ENCODE measurements at places on chromosomes 16 and 17.
A peak's percentile ranks its signal among the peaks of the same experiment; 100 is the strongest.

DNA sequence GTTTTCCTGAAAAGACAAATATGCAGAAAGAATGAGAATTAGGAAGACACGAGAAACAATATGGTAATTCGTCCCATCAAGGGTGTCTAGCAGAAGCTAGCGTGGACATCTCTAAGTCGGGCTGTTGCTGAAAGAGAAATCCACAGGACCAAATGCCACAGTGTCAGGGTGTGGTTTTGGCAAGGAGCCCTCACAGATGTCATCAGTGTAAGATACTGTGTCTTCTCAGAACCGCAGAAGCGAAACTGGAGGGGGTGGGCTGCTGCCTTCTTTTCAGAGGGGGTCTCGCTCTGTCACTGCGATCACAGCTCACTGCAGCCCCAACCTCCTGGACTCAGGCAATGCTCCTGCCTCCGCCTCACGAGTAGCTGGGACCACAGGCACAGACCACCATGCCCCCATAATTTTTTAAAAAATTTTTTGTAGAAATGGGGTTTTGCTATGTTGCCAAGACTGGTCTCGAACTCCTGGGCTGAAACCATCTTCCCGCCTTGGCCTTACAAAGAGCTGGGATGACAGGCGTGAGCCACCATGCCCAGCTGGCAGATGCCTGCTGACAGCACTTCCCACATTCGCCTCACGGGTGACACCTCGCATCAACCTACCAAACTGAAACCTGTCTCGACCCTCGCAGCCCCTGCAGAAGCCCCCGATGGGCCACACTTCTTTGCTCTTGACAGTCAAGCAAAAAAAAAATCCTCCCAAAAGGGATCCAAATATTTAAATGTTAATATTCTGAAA, 26.2 kb downstream of the TRAP1 start:
- no peak for DNase-seq

GRCh38 chr17:29155227-29155965, 24.8 kb downstream of the MYO18A start:
- no peak for DNase-seq

DNA sequence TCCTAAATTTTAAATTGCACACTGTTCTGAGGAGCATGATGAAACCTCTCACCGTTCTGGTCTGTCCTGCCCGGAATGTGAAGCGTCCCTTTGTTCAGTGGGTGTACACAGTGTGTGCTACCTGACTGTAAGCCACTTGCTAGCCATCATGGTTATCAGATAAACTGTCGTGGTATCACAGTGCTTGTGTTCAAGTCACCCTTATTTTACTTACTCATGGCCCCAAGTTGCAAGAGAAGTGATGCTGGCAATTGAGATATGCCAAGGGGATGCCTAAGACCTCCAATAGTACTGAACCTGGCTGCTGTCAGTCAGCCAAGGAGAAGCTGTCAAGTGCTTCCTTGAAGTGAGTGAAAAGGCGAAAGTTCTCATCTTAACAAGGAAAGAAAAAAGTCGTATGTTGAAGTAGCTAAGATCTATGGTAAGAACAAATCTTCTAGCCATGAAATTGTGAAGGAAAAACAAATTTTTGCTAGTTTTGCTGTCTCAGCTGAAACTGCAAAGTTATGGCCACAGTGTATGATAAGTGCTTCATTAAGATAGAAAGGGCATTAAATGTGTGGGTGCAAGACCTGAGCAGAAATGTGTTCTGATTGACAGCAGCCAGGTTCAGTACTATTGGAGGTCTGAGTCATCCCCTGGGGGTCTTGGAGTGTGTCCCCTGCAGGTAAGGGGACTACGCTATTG, 5.8 kb downstream of the PIK3R6 start:
- no peak for DNase-seq

DNA sequence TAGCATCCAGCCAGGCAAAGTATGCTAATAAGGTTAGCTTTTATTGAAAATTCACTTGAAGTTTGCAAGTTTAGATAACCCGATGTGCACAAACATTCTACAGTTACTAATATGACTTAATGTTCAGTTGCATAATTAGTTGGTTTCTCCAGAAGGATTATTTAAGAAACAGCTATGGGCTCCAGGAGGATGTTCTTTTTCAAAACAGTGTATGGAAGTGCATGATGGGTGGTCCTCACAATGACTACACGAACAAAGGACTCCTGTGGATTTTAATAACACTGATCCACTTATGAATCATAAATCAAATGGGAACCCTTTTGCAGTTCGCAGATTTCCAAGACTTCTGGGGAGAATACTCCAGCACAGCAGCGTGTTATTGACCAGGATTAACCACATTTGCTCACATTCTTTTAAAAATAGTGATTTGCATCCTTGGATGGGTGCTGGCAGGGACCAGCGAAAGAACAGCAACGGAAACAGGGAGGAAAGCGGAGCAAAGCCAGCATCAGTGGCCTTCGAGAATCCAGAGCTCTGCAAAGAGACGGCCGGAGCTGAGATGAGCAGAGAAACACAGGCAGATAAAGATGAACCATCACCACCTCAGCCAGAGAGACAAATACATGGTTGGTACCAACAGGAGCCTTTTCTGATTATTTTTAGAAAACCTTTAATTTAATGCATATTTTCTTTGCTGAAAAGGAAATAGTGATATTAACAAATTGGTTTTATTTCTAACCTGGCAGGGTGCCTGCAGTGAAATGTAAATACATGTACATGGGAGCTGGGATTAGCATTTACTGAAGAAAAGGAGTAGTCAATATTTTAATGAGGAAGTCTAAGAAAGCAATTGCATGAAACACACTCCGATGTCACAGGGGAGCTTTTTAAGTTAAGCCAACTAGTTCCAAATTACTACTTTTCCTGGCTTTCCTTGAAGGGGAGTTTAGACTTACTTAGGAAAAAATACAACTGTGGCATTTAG, 623.2 kb upstream of the ZFHX3 start:
- no peak for DNase-seq

DNA sequence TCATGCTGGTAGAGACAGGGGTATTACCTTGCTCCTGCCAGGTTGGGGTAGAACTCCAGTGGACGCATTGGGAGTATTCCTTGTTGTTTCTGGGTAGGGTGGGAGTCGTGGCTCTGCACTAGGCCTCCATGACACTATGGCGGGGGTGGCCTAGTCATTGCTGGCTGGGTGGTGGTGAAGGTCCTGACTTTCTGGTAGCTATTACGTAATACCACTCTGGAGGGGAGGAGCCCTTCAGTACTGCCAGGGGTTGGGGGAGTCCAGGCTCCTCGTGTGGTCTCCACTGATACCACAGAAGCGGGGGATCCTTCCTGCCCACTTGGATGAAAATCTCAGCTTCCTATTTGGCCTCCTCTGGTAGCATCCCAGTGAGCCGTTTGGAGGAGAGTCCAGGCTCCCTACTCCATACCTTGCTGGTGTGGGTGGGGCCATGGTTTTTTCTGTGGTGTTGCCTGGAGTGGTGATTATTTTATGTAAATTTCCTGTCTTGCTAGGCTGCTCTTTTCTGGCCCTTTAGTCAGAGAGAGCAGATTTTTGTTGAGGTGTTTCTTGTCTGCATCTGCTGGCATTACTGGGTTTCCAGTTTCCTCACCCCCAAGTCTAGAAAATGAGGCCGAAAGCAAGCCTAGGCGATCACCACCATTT, 65.8 kb upstream of the GNG13 start:
- DNase-seq = no peak

GRCh38 chr16:73093146-73094144, 45.5 kb upstream of the ZFHX3 start:
- DNase-seq = no peak

DNA sequence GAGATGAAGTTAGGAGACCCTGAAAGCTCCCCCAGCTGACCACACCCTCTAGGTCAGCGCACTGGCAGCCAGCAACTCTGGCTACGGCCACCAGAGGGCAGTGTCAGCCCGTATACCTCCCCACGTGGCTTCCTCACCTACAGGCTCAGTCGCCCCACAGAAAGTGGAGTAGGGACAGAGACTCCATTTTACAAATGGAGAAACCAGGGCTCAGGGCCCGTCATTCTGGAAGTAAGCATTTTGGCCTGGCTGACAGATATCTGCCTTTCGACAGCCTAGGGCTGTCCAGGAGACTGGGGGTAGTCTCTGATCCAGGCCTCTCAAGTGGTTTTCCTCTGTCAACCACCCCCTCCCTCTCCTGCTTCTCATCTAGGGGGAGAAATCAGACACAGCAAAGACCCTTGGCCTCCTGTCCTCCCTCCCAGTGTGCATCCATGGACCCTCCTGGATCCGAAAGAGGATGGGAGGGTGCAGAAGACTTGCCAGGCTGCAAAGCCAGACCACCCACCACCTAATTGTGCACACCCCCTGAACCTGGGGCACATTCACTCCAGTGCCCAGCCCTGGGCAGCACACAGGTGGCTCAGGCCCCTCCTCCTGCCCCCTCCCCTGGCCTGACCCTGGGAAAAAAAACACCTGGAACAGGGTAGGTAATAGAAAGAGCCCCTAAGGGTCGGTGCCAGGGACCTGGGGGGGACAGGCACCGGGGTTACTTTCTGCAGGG, 3.8 kb upstream of the HAP1 start:
- peak; percentile 82 for DNase-seq

GRCh38 chr17:36024106-36024869, 6.5 kb upstream of the CCL23 start:
- no peak for DNase-seq

GRCh38 chr16:20942256-20942655, 41.7 kb downstream of the LYRM1 start:
- DNase-seq = no peak

GRCh38 chr17:2346475-2346874, 9.2 kb downstream of the SGSM2 start:
- DNase-seq = no peak

DNA sequence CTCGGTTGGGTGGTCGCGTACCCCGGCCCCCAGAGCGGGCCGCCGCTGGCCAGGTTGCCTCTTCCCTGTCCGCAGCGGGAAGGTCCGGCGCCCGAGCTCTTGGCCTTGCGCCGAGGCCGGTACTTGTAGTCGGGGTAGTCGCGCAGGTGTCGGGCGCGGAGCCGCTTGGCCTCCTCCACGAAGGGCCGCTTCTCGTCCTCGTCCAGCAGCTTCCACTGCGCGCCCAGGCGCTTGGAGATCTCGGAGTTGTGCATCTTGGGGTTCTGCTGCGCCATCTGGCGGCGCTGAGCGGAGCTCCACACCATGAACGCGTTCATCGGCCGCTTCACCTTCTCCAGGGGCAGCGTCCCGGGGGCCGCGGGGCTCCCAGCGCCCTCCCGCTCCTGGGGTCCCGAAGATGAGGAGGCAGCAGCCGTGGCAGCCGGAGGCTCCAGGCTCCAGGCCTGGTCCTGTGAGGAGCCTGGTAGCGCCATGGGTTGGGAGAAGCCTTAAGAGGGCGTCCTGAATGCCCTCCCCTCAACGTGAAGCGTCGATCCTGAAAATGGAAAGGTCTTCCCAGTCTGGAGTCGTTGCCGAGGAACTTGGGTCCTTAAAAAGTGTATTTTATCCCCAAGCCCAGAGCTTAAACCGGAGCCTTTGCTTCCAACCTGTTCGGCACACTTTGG, 558 bp downstream of the SOX15 start:
- peak; percentile 58 for DNase-seq

- no peak for DNase-seq
Measured at GRCh38 chr17:48597778-48598631, 4.4 kb upstream of the HOXB5 start.

GRCh38 chr17:6556121-6557039, at the start of gene PITPNM3:
Gene PITPNM3, minus strand, starts transcription at chr17:6556555. Its CDS starts 149 bp downstream, at chr17:6556406.
- DNase-seq = peak; percentile 28

GRCh38 chr17:27345141-27345904, 51.4 kb downstream of the WSB1 start:
- no peak for DNase-seq

- no peak for DNase-seq
Measured at GRCh38 chr17:13918247-13918646, 151.1 kb upstream of the COX10 start.

DNA sequence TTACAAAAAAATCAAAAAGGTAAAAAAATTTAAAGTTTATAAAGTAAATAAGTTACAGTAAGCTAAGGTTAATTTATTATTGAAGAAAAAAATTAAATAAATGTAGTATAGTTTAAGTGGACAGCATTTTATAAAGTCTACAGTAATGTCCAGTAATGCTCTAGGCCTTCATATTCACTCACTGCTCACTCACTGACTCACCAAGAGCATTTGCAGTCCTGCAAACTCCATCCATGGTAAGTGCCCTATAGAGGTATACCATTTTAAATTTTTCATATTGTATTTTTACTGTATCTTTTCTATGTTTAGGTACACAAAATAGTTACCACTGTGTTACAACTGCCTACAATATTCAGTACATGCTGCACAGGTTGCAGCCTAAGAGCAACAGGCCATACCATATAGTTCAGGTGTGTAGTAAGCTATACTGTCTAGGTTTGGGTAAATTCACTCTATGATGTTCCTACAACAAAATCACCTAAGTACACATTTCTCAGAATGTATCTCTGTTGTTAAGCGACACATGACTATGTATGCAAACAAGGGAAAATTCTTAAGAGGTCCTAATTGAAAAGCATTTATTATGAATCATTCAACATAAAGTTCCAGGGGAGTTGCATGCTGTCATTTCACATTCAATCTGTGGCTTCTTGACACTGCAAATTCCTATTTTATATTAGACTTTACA, 92.3 kb downstream of the SPAG9 start:
- no peak for DNase-seq

GRCh38 chr17:40322358-40323315, 13.7 kb downstream of the RARA start:
- no peak for DNase-seq

- no peak for DNase-seq
Measured at GRCh38 chr16:52584354-52585320, 37.7 kb upstream of the TOX3 start.

DNA sequence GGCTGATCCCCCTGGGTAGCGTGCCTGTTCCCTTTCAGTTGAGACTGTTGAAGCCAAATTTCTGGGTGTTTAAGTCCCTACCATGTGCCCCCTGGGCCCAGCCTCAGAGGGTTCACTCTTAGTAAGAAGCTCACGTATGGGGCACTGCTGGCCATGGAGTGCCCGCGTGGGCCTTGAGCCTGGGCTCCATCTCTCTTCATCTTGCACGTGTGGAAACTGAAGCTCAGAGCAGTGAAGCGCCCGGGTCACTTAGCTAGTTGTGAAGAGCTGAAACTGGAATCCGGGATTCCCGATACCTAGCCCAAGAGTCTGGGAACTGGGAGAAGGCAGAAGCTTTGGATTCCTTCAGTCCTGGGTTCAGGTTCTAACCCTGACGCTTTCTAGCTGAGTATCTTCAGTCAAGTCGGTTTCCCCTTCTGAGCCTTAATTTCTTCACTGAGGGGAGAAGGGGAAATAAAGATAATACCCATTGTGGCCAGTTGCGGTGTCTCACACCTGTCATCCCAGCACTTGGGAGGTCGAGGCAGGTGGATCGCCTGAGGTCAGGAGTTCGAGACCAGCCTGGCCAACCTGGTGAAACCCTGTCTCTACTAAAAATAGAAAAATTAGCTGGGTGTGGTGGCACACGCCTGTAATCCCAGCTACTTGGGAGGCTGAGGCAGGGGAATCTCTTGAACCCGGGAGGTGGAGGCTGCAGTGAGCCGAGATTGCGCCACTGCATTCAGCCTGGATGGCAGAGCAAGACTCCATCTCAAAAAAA, 103.9 kb downstream of the OR1D5 start:
- DNase-seq = no peak

- DNase-seq = no peak
Measured at GRCh38 chr17:78971756-78972506, 7.8 kb downstream of the LGALS3BP start.
